ENCODE measurements at places on chromosomes 12 and 14.

GRCh38 chr12:80472911-80473500 lies 29.0 kb downstream of the PTPRQ start:
- DNase-seq = peak; percentile 59

- no peak for DNase-seq
Observed at GRCh38 chr12:117143008-117143532, 43.9 kb upstream of the TESC start.

DNA sequence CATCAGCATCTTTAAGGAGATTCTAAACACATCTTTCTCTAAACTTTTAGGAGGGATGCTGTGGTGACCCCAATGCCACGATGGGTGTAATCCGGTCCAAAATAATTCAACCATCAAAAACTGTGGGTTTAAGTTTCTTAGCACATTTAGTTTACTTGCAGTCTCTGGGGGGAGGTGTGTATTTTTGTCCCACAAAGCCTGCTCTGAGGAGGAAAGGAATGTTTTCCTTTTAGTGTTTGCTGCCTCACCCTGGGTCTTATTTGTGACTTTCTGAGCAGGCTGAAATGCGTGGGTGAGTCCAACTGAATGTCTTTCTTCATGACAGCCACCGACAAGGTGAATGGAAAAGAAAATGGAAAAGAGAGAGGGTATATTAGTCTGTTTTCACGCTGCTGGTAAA lies 1324.7 kb downstream of the AACS start:
- DNase-seq = no peak

DNA sequence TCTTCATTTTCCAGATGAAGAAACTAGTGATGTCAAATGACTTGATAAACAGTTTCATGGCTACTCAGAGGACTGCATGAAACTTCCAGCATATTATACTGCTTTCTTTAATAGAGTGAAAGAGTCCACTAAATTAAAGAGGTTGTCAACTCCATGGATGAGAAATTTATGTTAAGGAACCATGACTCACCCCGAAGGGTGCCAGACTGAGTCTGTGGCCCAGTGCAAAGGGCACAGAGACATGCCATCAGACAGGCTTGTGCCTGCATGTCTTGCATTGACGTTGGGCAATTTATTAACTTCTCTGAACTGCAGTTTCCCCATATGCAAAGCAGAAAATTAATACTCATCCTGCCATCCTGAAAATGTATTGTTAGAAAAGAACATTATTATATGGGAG lies 382.4 kb downstream of the APAF1 start:
- peak; percentile 5 for DNase-seq

DNA sequence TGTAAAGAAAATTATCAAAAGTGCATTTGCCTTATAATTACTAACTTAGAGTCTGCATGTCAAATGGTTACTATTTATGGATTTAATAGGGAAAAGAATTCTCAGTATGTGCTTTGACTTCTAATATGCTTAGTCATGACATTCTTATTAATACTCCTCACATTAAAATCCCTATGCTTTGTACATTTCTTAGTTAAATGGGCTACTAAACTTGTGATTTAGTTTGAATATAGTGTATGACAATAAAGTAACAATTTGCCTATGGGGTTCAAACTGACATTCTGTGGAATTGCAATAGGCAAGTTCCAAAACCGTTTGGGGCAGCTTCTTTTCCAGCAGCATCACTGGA lies 361.9 kb upstream of the TMTC1 start:
- DNase-seq = no peak

GRCh38 chr12:51126297-51126696 lies 42.9 kb upstream of the CSRNP2 start:
- DNase-seq = no peak

DNA sequence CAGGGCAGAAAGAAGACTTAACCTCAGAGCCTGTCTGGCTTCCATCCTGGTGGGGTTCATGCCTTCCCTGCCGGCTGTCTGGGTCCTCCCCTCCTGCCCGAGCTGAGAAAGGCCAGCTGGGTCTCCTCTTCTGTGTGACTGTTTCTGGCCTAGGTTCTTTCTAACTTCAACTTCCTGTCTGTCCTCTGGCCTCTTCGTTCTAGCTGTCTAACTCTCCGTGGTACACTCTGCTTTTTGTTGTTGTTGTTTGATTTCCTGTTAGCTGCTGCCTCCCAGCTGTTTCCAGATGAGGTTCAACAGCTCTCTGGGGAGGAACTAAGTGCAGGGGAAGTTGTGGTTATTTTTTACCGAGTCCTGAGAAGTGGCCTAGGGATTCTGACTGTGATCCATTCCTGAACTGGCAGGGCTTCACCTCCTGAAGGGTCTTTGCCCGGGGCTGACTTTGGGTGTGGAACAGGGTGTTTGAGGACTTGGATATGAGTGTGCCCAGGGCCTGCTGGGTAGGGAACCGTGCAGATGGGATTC lies 3.2 kb downstream of the MLXIP start:
- peak; percentile 53 for DNase-seq

- DNase-seq = no peak
Observed at GRCh38 chr14:103767336-103767894, 51.8 kb downstream of the ZFYVE21 start.

DNA sequence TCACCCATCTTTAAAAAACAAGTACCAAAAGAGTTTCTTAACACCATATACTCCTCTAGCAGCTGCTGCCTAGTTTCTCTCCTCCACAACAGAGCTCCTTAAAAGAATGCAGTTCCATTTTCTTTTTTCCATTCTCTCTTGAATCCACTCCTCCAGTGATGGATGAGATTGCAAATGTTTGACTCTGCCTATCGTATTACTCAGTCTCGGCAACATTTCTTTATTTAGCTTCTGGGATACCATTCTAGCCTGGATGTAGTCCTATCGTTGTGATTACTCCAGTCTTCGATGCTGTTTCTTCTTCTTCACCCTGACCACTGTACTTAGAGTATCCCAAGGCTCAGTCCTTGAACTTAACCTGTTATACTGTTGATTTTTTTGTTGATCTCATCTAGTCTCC lies 30.8 kb downstream of the CAND1 start:
- DNase-seq = no peak

DNA sequence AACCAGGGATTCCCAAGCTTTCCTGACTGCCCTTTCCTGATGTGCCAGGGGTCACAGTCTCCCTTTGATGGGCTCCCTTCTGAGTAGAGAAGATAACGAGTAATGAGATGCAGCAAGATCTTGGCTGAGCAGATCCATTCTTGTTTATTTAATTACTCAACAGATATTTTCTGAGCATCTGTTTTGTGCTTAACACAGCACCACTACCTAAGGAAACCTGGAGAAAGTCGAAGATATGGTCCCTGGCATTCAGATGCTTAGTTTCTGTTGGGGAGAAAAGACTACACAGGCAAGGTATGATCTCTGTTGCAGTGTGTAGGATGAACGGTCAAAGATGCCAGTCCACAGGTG lies 3.9 kb downstream of the AJUBA start:
- no peak for DNase-seq

DNA sequence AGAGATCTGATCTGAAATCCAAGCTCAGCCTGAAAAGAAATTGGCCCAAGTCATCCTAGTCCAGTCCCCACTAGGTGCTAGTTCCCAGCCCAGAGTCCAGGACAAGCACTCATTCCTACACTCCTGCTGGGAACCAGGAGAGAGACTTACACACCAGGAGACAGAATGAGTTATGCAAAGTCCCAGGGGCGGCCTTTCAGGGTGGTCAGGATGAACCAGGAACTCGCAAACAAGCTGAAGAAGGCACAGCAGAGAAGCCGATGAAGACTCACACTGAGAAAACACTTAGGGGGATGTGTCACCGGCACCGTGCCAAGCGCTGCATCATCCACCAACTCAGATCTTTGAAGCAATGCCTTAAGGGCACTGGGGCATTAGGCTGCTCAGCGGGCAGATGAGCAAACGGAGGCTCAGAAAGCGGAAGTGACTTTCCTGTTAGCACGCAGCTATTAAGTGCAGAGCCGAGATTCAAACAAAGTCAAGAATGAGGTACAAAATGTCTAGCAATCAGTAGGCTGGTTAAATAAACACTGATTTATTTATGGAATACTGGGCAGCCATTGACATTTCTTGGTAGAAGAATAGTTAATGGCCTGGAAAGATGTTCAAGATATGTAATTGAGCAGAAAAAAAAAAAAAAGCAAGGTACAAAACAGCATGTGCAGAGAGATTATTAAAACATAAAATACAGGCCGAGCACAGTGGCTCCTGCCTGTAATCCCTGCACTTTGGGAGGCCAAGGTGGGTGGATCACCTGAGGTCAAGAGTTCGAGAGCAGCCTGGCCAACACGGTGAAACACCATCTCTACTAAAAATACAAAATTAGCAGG lies 78.7 kb downstream of the LRRC74A start:
- DNase-seq = peak; percentile 99

DNA sequence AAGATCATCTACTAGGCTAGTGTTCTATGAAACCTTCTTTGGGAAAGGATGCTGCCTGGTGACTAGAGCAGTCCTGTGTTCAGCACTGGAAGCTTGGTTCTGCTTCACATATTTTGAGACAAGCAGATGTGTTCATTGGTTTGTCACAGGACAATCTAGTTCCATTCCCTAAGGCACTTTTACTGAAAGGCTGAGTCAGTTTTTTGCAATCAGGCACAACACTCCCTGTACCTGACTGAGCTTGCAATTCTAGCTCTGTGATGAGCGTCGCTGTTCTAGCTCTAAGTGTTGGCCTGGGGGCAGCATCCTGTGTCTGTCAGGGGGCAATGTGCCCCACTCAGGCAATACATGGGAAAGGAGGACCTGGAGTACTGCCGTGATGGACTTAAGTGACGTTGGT lies 144.4 kb downstream of the CAND1 start:
- DNase-seq = peak; percentile 52

DNA sequence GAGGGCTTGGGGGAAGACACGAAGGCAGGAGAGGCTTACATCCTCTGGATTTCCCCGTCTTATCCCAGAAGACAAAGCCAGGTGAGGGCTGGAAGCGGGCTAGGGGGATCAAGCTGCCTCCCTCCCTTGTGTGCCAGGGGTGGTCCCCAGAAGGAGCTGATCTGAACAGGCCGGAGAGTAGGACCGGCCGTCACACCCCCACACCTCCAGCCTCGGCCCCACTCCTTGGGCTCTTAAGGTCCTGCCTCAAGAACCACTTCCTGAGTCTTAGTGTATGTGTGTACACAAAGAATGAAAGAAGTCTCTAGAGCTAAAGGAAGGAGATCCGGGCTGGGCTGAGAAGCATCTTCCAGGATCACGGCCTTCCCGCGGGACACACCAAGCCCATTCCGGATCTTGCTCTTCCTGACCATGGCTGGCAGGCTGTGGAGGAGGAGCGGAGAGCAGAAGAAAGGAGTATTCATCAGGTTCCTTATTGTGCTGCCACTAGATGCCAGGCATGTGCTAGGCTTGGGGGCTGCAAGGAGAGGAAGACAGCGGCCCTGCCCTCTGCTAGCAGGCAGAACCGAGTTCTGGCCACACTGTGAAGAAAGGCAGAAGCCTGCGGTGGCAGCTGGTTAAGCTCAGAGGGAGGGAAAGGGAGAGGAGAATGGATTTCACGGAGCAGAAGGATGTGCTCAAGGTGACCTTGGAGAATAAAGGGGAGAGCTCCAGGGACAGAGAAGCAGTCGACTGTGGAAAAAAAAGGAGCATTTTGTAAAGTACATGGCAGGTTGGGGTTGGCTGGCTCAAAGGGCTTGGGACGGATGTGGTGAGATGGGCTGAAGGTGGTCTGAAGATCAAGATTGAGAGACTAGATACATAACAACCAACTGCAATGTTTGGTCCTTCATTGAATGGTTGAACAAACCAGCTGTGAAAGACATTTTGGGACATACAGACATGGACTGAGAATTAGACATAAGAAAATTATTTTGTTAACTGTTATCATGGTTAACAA lies 1.3 kb upstream of the CD63 start:
- peak; percentile 70 for DNase-seq

GRCh38 chr14:58881433-58881832 lies 243.7 kb downstream of the DACT1 start:
- no peak for DNase-seq

DNA sequence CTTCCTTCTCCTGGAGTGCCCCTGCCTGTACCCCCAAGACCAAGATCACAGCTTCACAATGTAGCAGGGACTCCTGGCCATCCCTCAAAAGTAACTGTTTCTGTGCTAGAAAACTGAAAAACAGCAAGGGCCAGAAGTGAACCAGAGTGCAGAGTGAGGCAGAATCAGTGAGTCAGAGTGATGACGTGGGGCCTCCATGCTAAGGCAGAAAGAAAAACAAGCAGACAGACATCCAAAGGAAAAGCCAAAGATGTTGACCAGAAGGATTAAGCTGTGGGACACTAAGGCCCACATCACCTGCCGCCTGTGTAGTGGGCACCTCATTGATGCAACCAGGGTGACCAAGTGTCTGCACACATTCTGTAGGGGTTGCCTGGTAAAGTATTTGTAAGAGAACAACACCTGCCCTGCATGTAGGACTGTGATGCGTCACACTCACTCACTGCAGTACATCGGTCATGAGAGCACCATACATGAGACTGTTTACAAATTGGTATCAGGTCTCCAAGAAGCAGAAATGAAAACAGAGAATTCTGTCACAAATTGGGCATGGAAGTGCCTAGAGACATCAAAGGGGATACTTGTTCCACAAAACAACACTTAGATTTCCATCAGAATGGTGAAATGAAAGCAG lies 51.2 kb downstream of the ARMH4 start:
- peak; percentile 48 for DNase-seq

DNA sequence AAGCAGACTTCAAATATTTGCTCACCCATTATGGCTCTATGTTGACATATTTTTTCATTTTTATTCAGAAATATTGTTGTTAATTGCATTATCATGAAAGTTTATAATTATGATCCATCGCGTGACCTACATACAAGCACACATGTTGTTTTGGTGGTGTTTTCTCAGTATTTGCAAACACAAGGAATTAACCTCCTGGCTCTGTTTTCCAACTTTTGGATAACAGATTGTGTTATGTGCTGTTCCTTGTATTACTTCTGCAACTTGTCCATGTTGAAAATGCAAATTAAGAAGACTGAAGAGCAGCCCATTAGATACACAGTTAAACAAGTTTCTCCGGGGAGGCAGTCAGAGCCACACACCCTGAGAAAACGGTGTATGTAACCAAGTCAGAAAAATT lies 201.2 kb downstream of the SEC23A start:
- no peak for DNase-seq

- DNase-seq = no peak
Observed at GRCh38 chr14:51942971-51943370, 46.4 kb upstream of the RTRAF start.

GRCh38 chr12:6367065-6367968 lies 8.0 kb downstream of the SCNN1A start:
- peak; percentile 50 for DNase-seq

GRCh38 chr14:47778631-47779030 lies 103.2 kb upstream of the MDGA2 start:
- no peak for DNase-seq

- DNase-seq = peak; percentile 25
Observed at GRCh38 chr12:51244269-51244668, 5.6 kb downstream of the DAZAP2 start.

GRCh38 chr14:77061630-77062257 lies 33.2 kb upstream of the IRF2BPL start:
- DNase-seq = no peak

DNA sequence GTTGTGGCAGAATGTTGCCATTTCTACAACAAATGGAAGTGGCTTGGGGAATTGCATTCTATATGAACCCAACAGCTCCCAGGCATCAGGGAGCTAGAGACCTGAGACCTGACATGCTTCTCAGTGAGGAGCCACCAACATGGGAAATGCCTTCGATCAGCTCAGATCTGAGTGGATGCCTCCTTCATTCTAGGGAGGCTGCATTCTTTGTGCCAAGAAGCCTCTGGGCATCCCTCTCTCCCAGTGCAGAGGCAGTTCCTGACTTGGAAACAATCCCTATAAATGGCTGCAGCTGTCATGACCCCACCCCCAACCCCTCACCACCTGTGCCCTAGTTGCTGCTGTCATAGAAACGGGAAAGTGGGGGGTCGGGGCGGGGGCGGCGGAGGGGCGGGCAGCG lies 196.3 kb downstream of the PPM1H start:
- peak; percentile 63 for DNase-seq
